ENCODE measurements at places on chromosomes 1 and 21.

GRCh38 chr1:81590171-81590570, 210.6 kb upstream of the ADGRL2 start:
- DNase-seq = no peak

DNA sequence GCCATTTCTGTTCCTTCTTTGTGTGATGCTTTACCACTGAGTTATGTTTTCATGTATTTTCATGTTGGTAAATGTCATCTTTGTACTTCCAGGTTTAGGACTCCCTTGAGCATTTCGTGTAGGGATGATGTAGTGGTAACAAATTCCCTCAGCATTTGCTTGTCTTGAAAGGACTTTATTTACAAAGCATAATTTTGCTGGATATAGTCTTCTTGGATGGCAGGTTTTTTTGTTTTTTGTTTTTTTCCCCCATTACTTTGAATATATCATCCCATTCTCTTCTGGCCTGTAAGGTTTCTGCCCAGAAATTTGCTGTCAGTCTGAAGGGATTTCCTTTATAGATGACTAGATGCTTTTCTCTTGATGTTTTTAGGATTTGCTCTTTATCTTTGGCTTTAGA, 133.4 kb downstream of the PCBP3 start:
- no peak for DNase-seq

DNA sequence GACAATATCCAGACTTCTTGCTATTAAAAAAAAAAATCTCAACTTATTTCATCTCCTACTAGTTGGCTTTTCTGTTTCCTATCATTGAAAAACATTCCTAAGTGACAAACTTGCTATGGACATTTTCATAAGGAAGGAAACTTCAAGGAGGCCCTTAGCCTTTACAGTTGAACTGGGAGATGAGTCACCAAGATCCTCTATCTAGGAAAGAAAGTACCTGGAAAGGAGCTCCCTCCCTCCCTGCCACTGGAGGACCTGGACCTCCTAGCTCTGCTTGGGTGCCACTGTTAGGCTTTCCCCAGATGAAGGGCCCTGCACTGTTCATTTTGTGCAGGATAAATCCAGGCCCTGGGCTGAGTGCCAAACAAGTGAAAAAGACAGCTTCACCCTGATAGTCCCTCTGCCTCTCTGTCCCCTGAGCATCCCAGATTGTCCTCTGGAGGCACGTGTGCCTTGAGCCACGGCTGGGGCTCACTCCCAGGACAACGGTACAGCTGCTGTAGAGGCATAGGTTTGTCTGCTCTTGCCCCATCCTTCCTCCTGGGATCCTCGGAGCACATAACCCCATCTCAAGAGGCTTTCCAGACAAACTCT, 40.2 kb upstream of the SOX13 start:
- no peak for DNase-seq

DNA sequence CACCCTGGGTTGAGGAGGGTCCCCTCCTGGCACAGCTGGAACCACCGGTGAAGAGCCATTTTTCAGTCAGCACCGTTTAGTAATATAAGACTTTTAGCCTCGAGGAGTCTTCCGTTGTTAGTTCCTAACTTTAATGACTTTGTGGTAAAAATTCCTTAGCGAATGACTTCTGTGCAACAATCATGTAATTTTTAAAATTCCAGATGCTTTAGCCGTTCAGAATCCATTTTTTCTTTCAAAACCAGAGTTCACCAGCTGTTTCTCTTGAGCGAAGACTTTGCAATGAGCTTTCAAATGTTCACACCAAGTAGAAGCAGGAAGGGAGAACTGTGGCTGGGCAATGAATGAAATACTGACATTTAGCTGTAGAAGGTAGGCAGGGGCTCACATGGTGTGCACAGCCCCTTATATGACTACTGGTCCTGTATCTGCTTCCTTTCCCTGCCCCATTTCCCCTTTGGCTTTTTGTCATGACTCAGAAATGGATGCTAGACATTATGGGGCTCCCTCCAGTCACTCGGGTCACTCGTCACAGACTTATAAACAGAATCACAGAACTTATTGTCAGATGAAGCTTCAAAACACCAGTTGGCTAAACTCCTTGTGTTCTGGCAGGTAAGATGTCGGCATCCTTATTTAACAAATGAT, 4.1 kb downstream of the DISC1 start:
- DNase-seq = no peak

DNA sequence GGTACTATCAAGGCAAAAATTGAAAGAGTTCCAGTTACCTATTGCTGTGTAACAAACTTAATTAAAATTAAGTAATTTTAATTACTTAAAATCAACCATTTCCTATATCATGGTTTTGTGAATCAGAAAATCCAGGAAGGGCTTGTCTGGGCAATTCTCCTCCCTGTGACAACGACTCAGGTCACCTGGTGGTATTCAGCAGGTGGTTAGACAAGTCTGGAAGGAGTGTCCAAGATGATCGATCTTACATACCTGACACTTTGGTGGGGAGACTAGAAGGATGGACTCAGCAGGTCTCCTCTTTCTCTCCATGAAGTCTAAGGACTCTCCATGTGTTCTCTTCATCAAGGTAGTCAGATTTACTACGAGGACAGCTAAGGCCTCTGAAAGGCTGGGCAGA, 22.9 kb downstream of the SERPINC1 start:
- no peak for DNase-seq

- no peak for DNase-seq
Measured at GRCh38 chr1:3456964-3457909, 2.8 kb downstream of the ARHGEF16 start.

DNA sequence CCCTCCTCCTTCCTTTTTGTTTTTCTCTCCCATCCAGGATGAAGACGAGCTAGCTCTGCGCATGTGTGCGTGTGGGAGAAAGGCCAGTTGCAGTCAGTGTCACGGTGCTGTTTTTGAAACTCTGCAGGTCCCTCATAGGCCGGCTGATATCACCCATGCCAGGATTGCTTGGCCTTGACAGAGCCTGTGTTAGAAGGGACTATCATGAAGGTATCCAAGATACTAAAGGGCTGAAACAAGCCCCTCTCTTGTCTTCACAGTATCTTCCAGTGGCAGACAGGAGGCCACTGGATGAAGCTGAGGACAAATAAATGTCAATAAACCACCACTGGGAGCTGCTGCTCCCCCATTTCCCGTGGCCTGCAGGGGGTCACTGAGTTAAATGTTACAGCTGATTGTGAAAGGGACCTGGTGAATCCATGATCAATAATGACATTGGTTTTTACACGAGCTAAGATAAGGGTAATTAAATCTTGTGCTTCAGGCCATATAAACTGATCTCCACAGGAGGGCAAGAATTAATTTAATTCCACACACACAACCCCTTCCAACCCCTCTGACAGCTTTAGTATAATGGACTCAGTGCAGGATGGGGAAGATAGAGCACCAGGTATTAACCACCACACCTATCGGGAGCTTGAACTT, 64.6 kb upstream of the TARBP1 start:
- DNase-seq = no peak

All from T-helper 2 cell treated with Interferon-gamma antibody and Interleukin-4, amounts not matched to agents 5 μg/mL and 100 μg/mL, for 36 hours (primary cell).